ENCODE measurements at places on chromosomes 16 and 17.
A peak's percentile ranks its signal among the peaks of the same experiment; 100 is the strongest.

DNA sequence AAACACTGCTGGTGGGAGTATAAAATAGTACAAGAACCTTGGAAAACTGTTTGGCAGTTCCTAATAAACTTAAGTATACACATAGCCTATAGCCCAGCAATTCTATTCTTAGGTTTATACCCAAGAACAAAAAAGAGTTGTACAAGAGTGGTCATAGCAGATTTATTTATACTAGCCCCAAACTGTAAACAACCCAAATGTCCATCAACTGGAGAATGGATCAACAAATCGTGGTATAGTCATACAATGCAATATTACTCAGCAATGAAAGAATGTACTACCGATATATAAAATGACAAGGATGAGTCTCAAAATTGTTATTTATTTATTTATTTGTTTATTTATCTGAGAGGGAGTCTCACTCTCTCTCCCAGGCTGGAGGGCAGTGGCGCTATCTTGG is 23.1 kb downstream of the GNGT2 start:
- DNase-seq, result no peak

- peak; percentile 57 for DNase-seq
Observed at GRCh38 chr17:1413281-1413791, 13.3 kb upstream of the YWHAE start.

DNA sequence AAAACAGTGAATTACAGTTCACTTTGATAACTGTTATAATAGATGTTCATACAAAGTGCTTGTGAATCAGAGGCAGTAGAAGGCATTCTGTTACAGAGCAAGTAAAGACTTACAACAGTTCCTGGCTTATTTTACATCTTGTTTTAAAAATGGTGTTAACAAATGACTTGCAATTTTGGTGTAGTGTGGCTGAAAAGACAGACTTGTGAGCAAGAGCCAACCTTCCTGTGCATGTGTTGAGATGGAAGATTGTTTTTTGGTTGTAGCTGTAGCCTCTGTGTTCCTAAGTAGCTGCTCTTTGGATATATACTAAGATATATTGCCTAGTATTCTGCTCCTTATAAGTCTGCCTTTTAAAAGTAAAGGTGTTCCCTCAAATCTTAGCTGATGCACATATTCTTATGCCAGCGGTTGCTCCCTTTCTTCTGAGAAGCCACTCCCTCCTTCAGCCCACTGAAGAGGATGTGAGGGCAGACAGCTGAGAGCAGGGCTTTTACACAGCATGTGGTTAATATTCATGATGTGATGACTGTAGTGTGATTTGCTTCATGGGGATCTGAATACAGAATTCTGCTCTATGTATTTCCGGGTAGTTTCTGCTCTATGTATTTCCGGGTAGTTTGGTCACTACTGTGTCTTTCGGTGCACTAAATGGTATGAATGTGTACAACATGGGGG is 182.3 kb downstream of the PHKB start:
- DNase-seq, result no peak

GRCh38 chr16:12157517-12158093 is 181.1 kb downstream of the SNX29 start:
- no peak for DNase-seq

GRCh38 chr17:17684906-17685774 is 3.9 kb downstream of the RAI1 start:
- no peak for DNase-seq

DNA sequence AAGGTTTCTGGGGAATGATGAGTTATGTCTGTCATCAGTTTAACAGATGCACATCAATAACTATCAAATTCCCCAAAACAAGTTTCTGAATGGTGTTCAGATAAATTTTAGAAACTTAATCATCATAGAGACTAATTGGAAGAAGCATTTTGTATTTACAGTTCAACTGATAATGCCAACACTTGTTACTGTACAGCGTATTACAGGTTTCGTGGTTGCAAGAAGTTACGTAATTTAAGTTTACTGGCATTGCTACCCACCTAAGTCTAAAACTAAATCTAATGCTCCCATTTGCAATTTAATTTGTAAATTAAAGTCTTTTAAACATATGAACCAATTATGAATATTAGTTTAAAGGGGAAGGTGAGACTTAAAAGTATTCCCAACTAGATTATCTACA is 3.0 kb downstream of the SRSF1 start:
- DNase-seq, result no peak

GRCh38 chr16:56872863-56873391 is 7.9 kb downstream of the SLC12A3 start:
- DNase-seq, result no peak

- DNase-seq, result peak; percentile 53
Observed at GRCh38 chr16:55257966-55258613, 65.9 kb upstream of the IRX6 start.

DNA sequence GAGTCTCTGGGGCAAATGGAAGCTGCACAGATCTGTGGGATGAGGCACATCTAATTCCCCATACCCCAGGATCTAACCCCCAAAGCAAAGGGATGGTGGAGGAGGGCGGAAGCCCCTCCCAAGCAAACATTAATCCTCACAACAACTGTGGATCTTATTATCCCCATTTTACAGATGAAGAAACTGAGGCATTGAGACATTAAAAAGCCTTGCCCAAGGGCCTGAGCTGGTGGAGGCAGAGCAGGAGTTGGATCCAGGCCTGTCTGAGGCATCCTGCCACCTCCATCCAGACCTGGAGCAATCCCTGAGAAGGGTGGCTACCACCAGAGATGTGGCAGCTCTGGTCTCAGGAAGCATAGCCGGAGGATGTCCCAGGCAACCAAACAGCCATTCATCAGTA is 17.7 kb upstream of the CBFB start:
- no peak for DNase-seq

GRCh38 chr17:31405890-31406371 is 14.5 kb downstream of the RAB11FIP4 start:
- no peak for DNase-seq

DNA sequence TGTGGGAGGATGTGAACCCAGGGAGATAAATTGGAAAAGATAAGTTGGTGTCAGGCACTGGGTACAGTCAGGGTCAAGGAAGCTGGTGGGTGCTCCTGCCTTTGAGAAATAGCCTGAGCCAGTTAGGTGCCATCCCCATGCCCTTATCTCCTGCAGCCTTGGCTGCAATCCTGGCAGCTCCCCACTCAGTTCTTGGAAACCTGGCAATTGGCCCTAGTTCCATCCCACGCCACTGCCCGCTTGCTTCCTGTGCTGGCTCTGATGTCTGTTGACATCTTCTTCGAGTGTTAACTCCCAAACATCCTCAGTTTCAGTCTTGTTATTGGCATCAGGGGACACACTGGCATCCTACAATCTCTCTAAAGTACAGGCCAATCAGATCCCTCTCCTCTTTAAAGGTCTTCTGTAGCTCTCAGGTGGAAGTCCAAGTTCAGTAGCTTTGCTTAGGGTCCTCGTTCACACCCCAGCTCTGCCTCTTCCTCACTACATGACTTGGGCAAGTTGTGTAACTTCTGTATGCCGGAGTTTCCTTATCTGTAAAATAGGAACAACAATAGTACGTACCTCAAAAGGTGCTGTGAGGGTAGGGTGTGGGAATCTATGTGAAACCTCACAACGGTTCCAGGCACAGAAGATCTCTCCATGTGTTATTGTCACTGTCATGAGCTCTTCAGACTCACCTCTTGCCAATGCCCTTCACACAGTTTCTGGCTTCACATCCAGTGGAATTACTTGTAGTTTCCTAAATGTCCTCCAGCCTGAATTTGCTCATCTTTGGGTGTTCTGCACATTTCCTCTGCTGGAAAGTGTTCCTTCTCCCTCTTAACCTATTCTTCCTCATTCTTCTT is 13.5 kb upstream of the PRKAR1A start:
- no peak for DNase-seq

GRCh38 chr17:68100000-68100641 is 64.6 kb downstream of the KPNA2 start:
- DNase-seq, result no peak

DNA sequence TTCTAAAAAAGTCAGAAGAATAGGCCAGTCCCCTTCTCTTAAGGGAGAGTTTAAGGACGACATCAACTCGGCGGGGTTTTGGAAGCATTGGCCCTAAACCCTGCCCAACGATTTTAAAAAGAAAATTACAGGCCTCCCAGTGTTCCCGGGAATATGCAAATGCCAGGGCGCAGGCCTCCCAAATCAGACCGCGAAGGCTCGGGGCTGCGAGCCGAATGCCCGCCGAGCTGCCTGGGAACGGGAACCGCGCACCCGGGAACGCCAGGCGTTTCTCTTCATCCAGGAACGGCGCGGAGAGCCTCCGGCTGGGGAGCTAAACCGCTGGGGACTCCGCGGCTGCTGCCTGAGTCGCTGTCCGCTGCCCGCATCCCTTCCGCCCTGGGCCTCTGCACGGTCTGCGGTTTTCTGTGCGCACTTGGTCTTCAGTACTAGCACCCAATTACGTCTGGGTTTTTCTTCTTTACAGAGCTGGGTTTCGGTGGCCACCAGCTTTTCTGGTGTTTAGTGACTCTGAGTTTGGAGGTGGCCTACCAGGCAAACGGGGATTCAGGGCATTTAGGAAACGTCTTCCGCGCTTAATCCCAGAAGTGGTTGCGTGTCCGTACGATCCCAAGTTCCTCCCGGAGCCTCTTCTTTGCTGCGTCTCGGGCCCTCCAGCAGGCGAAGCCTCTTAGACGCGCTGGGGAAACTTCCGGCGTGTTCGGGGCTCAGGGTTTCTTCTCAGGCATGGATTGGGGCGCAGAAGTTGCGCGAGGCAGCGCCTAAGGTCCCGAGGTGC is 5.7 kb downstream of the IRX5 start:
- no peak for DNase-seq

GRCh38 chr16:19666477-19666876 is 51.5 kb downstream of the KNOP1 start:
- no peak for DNase-seq

DNA sequence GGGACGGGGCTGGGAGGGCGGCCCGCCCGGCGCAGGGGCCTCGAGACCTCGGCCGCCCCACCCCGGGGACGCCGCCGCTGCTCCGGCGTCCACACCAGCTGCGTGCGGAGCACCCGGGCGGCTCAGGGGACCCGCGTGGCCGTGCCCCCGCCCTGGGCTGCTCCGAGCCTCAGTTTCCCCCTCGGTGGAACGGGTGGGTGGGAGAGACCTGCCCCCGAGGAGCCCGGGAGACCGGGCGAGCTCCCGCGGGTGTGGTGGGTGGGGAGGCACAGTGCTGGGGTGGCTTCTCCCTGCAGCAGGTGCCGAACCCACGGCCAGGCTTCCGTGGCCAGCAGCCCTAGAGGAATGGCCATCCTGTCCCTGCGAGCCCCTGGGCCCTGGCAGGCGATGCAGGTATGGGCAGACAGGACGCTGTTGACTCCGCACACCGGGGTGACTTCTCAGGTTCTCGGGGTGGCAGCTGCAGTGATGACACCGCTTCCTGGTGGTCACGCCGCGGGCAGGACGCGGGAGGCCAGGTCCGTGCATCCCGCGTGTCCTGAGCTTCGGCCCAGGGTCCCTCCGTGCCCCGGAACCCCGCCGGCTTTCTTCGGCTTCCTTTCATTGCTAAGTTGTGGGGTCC is 677 bp downstream of the DEF8 start:
- DNase-seq, result no peak

- peak; percentile 36 for DNase-seq
Observed at GRCh38 chr17:28487881-28488532, 14.6 kb downstream of the SLC13A2 start.

DNA sequence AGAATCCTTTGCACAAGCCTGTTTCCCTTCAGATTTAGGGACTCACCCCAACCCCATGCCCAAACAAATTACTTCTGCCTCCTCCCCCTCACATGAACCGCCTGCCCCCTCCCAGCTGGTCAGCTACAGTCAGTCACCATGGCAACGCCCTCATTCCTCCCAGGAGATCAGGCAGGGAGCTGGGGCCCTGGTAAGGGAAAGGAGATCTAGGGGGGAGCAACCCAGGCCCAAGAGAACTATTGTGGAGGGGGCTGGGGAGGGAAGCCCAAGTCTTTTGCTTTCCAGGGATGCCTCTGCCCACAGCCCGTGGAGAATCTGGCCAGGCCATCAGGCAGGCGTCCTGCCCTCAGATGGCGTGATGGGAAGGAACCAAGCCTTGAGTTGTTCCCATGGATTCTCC is 2.8 kb downstream of the FAM171A2 start:
- DNase-seq, result no peak

- no peak for DNase-seq
Observed at GRCh38 chr17:74408815-74409214, 23.1 kb upstream of the GPRC5C start.

DNA sequence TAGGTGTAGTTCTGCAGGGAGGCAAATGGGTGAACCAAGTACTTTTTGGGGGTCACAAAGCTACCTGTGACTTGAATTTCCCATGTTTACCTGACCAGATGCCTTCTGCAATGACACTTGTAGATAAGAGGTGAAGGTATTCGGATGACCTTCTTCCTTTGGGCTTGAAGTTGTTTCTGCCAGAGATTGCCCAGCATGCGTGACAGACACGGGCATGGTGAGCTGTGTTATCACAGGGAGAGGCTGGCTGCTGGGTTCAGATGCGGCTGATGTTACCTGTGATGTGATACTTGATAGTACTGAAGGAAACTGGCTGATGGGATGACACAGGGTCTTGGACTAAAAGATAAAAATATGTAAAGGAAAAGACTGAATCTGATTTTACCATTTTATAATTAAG is 14.1 kb downstream of the PKD1L3 start:
- DNase-seq, result no peak

DNA sequence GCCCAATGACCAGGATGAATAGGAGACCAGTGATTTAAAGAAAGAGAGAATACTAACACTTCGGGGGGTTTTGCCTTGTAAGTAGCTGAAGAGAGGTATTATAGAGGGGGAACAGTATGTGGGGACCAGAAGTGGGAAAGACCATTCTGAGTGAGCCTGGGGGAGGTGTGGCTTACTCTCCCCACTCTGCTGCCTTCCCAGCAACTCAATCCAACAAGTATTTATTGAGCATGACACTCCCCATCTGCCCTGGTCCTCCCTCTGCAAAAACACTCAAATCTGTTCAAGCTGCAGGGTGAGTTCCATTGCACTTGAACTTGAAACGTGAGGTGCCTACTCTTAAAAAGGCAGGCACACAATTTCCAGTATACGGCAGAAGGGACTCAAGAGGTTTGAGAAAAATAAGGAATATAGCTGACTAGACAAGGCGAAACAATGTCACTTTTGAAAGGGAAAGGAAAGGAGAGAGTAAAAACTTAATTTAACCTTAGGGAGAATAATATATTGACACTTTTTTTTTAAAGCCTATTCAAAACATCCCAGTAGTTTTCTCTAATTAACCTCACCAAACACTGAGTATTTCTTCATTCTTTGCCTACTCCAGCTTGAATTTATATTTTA is 8.2 kb downstream of the FAM117A start:
- DNase-seq, result no peak

- no peak for DNase-seq
Observed at GRCh38 chr17:60060474-60060873, 18.2 kb downstream of the HEATR6 start.
